Thyroid gland (tissue), 4 donors: ENCODE measurements at places on chromosomes 4 and X. TPM values are rescaled to one million over a fixed set of nuclear protein-coding genes. Genes with fewer than 3 reads are reported as not detected.

GRCh38 chr4:97845758-97846157 lies 297.5 kb downstream of the STPG2 start:
- no peak overlapping the region for H3K4me3 ChIP-seq
- no peaks in the 10 kb centered on the region for H3K36me3 ChIP-seq
- H3K27me3 ChIP-seq = no peaks in the 10 kb centered on the region
- no peaks in the 10 kb centered on the region for H3K4me1 ChIP-seq

- H3K36me3 ChIP-seq = no peaks in the 10 kb centered on the region
- peak overlapping the region; percentile 86 for H3K27ac ChIP-seq
- no peaks in the 10 kb centered on the region for H3K27me3 ChIP-seq
- peaks cover 19% of the 10 kb centered on the region for H3K4me1 ChIP-seq
- peak overlapping the region; percentile 95 for H3K4me3 ChIP-seq
Measured at GRCh38 chr4:112284662-112285411, 867 bp downstream of the TIFA start.

- H3K4me1 ChIP-seq = no peaks in the 10 kb centered on the region
- no peak for DNase-seq
- no peaks in the 10 kb centered on the region for H3K36me3 ChIP-seq
Measured at GRCh38 chr4:105120626-105121025, 26.1 kb upstream of the TET2 start.

GRCh38 chr4:150224896-150225591 lies 146.8 kb downstream of the DCLK2 start:
- no peaks in the 10 kb centered on the region for H3K27me3 ChIP-seq
- no peaks in the 10 kb centered on the region for H3K4me1 ChIP-seq
- H3K36me3 ChIP-seq = no peaks in the 10 kb centered on the region
- H3K27ac ChIP-seq = no peak overlapping the region

The RIPPLY1 gene
- not detected for total RNA-seq

- no peaks in the 10 kb centered on the region for H3K36me3 ChIP-seq
- peaks cover 21% of the 10 kb centered on the region for H3K4me1 ChIP-seq
- H3K27me3 ChIP-seq = no peaks in the 10 kb centered on the region
- DNase-seq = no peak
- H3K27ac ChIP-seq = no peak overlapping the region
- no peak overlapping the region for H3K4me3 ChIP-seq
Measured at GRCh38 chr4:25015012-25015411, 15.7 kb downstream of the LGI2 start.

DNA sequence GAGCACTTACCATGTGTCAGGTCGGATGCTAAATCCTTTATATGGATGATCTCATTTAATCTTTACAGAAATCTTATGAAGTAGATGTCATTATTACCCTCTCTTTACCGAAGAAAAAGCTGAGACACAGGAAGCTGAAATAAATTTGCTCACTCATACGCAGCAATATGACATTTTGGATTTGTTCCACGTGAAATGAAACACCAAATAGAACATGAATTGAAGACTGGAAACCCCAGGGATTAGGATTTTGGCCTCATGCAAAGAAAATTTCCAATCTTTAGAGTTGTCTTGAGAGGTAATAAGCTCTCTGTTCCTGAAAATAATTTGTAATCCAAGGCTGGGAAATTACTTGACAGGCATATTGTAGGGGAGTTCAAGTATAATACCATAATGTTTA lies 354.4 kb upstream of the CLNK start:
- no peak for DNase-seq
- no peak overlapping the region for H3K27ac ChIP-seq
- no peaks in the 10 kb centered on the region for H3K4me1 ChIP-seq
- H3K4me3 ChIP-seq = no peak overlapping the region
- no peaks in the 10 kb centered on the region for H3K36me3 ChIP-seq

The NLGN3 gene
- total RNA-seq = 0.46 TPM
